ENCODE measurements at places on chromosomes 6 and 20.

DNA sequence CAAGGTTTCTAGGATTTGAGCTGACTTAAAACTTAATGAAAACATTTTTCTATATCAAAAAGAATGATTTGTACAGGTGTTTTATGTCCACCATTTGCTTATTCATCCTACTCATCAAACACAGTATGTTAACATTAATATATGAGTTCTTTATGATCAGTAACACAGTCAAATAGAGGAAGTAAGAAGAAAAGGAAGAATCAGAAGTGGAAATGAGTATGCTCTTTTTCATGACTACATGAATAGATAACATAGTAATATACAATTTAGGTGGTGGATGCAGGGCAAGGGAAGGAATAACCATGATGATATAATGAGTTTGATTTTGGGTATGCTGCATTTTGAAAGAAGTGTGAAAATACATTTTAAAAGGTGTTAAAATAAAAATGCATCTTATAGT lies 16.5 kb downstream of the KPNA5 start:
- DNase-seq, result no peak

GRCh38 chr20:21510414-21511384 lies 3.2 kb downstream of the NKX2-2 start:
- no peak for DNase-seq

GRCh38 chr20:60446267-60447111 lies 488.3 kb downstream of the CDH26 start:
- no peak for DNase-seq

GRCh38 chr6:31969712-31970603 lies 2.0 kb downstream of the DXO start:
- no peak for DNase-seq

DNA sequence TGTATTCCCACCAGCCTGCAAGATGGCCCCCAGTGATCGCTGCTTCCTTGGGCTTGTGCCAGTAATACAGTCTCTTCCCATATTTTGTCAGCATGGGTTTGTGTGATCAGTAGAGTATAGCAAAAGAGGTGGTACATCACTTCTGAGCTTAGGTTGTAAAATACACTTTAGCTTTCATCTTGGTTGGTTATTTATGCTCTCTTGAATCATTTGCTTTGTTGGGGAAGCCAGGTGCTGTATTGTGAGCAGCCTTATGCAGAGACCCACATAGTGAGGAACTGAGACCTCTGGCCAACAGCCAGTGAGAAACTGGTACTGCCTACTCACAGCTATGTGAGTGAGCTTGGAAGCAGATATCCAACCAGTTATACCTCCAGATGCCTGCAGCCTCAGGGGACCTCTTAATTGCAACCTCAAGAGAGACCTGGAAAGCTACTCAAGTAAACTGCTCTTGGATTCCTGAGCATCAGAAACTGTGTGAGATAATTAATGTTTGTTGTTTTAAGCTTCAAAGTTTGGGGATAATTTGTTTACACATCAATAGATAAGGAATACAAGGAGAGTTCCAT lies 229.3 kb downstream of the FARS2 start:
- DNase-seq, result no peak

DNA sequence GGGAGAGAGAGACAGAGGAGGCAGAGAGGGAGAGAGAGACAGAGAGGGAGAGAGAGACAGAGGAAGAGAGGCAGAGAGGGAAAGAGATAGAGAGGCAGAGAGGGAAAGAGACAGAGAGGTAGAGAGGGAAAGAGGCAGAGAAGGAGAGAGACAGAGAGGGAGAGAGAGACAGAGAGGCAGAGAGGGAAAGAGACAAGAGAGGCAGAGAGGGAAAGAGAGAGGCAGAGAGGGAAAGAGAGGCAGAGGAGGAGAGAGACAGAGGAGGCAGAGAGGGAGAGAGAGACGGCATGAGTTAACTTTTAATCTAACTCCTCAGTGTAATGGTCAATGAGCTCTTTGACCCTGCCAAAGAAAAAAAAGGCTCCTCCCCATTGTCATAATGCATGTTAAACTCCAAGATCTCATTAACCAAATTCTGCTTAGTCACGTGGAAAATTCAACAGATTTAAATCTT lies 7.1 kb downstream of the ELOVL2 start:
- DNase-seq, result no peak

DNA sequence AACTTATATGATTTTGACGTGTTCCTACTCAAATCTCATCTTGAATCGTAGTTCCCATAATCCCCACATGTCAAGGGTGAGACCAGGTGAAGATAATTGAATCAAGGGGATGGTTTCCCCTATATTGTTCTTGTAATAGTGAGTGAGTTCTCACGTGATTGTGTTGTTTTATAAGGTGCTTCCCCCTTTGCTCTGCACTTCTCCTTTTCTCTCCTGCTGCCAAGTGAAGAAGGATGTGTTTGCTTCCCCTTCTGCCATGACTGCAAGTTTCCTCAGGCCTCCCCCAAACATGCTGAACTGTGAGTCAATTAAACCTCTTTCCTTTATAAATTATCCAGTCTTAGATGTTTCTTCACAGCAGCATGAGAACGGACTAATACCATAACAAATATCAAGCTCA lies 83.2 kb downstream of the MANEA start:
- no peak for DNase-seq

DNA sequence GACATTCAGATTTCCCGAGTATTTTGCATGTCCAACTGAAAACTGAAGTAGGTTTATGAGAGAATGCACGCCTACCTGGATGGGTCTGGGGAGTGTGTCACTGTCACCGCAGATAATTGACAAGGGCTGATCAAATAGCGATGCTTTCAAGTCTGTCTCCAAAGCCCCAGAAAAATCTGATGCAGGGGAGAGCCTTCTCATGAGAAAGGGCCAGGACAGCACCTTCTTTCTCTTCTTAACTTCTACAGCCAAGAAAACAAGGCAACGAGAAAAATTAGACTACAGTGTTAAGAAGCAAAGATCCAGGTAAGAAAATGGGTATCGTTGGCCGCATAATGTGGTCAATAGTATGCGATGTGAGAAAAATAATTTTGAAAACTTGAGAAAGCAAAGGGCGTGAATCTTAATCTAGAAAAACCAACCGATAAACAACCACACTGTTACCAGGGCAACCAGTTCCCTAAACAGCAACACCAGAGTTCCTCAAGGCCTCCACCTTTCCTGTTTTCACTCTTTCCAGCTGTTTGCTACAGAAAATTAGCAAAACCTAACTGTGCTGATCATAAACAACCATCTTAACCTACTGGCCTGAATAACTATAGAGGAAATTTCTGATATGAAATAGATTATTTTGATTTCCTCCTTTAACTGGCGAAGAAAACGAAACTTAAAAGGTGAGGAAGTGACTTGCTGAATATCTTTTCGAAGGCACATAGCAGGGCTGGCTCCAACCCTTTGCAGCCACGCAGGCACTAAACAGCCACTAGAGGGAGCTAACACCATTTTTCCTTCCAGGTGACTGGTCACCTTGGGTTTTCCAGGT lies 2.6 kb downstream of the TAGAP start:
- DNase-seq, result peak; percentile 65

- no peak for DNase-seq
Observed at GRCh38 chr6:148779142-148779562, 32.3 kb downstream of the UST start.

- DNase-seq, result no peak
Observed at GRCh38 chr20:37128803-37129202, 33.0 kb upstream of the RBL1 start.

DNA sequence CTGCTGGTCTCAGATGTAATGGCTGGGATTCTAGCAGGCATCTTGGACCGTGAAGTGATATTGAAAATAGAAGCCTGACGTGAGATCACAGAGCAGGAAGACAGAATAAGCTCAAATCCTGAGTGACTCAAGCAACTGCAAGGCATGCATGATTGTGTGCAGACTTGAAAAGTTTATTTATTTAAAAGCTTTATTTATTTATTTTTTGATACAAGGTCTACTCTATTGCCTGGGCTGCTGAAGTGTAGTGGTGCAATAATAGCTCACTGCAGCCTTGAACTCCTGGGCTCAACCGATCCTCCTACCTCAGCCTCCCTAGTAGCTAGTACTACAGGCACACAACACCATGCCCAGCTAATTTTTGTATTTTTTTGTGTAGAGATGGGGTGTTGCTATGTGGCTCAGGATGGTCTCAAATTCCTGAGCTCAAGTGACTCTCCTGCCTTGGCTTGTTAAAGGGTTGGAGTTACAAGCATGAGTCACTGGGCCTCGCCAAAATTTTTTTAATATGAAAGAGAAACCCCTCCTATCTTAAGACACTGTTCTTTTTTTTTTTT lies 40.1 kb upstream of the RNF144B start:
- DNase-seq, result no peak

DNA sequence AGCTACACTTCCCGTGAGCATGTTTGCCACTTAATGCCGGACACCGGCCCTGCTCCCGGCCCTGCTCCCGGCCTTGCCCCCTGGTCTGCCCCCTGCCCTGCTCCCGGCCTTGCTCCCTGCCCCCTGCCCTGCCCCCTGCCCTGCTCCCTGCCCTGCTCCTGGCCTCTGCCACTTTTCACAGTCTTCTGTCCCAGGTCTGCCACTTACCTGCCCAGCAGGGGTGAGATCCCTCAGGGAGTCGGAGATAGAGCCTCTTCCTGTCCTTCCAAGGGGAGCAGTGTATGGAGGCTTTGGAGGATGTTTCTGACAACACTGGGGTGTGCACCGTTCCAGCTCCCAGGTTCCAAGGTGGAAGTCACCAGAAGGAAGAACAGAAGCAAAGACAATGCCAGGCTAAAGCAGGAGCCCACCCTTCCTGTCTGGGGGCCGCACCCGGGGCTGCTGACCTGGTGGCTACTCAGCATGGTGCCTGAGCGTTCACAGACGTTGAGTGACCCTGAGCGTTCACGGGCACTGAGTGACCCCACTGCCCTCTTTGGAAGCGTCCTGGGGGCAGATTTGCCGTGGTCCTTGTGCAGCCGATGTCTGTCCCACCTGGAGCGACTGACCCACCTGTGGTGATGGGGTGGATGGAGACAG lies 199.8 kb downstream of the DLL1 start:
- no peak for DNase-seq

- DNase-seq, result no peak
Observed at GRCh38 chr6:135108692-135109091, 54.1 kb upstream of the HBS1L start.

GRCh38 chr20:35006009-35006408 lies 50.3 kb downstream of the MYH7B start:
- no peak for DNase-seq

DNA sequence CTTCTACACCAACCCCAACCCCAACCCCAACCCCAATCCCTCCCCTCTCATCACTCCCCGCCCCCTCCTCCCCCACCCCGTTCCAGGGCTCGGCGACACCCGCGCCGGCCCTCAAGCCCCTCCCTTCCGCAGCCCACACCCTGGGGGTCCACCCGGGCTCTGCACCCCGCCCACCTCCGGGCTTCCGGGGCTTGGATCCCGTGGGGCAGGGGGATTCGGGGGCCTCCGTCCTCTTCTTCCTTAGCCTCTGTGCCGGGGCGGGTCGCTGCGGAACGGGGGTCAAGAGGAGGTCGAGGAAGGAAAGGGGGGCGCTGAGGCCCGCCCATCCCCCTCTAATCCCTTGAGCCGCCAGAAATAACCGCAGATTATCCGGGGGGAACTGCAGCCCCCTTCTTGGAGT lies 690 bp downstream of the TULP1 start:
- DNase-seq, result no peak

DNA sequence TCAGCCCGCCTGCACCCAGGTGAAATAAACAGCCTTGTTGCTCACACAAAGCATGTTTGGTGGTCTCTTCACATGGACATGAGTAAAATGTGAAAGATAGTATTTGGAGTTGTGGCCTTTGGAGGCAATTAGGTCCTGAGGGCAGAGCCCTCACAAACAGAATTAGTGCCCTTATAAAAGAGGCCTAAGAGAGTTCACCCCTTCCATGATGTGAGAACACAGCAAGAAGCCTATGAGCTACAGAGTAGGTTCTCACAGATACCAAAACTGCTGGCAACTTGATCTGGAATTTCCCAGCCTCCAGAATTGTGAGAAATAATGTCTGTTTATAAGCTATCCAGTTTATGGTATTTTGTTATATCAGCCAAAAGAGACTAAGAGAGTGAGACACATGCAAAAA lies 74.5 kb downstream of the TRDN start:
- no peak for DNase-seq

DNA sequence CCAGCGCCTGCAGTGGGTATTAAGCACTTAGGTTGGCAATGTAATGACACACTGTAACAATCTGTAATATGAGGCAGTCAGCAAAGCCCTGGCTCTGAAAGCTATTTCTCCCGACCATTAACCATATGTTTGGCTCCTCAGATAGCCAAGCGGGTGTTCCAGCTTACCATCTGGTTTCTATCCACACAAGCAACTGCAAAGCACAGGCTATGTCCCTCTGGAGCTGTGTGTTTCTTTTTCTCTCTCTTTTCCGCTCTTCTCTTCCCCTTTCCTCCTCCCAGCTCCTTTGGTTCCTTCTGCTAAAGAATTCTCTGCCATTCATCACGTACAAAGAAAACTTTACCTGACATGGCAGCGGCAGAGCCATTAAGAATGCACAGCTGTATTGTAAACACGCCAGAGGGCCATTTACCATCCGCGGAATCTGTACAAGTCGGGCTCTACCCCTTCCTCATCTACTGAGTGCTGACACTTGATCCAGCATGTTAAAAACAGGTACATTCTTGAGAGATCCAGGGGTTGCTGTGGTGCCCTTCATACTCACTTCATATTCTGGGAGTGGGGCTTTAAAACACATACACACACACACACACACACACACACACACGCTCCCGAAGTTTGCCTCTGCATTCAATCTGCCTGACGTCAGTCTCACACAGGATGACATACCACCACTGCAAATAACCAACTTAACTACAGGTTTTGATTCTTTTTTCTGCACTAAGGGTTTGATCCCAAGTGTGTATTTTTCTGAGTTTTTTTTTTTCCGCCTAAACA lies 77.2 kb downstream of the BACH2 start:
- no peak for DNase-seq

- DNase-seq, result no peak
Observed at GRCh38 chr6:6723361-6723760, 134.8 kb downstream of the LY86 start.
